ENCODE measurements at places on chromosomes 1 and 21. TPM values are rescaled to one million over a fixed set of nuclear protein-coding genes. Genes with fewer than 3 reads are reported as not detected.

The EPHB2 gene
- 7.7 TPM for total RNA-seq

The PLEKHG5 gene
- total RNA-seq, result 13.7 TPM

DNA sequence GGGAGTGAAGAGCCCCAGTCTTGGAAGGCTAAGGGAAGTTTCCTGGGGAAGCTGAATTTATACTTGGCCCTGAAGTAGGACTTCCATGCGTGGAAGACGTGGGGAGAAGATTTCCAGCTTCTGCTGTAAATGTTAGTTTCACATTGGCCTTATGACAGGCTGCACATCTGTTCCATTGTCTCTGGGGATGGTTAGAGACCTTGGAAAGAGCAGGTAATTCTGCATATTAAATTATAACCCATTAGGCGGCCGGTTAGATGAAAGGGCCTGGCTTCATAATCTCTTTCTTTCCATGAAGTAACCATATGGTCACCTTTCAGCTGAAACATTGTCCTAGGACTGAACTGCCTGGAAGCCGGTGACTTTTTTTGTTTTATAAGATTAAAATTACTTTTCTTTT is 37.5 kb downstream of the DPT start:
- no peak for DNase-seq

- no peak for DNase-seq
These were observed 84.2 kb downstream of the SPATA46 start for GRCh38 chr1:162292422-162292849.

DNA sequence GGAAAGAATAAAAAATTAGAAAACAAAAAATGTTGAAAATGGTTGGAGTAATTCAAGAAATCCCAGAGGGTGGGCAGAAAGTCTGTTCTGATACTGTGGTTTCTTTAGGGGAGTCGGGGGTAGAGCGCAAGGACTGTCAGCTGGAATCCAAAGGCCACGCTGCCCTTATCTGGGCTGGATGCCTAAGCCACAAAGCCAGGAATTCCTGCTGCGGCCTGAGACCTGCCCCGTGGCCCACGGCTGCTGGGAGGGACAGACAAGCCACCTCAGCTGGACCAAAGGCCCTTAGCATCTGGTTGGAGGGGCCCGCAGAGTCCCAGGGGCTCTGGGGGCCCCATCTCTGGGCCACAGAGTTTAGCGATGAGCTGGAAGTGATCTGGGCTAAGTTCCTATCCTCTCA is 60.2 kb downstream of the DMRTB1 start:
- peak; percentile 32 for DNase-seq

DNA sequence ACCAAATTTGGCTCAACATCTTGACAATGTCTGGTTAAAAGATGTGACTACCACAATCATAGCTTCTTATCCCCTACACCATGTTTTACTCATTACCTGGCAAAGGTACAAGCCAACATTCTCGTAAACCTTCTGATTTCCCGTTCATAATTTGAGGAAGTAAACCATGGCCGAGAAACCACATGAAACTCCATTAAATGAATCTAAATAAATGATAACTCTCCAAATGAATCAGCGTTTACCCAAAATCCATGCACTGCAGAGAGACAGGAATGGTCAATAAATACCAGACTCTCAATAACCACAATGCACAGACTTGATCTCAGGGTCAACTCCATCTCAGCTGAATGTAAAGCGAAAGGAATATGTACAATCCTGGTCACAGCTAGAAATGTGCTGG is 125.2 kb downstream of the TYW3 start:
- DNase-seq, result no peak

- no peak for DNase-seq
These were observed 105.4 kb downstream of the MAP3K21 start for GRCh38 chr1:233432916-233433315.

DNA sequence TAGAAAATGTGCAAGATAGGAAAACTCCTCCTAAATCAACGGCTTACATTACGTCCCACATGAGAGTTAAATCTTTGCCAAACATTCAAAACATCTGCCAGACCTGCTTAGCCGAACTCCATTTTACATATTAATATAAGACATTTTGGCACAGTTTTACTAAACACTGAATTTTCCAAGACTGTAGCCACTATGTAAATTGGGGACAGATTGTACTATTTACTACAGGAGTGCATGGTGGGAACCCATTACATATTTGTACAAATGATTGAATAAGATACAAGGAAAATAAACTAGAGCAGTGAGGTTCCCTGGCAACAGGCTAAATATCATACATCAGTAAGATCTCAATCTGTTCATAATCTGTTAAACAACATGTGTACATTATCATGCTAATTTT is 1234.4 kb downstream of the KCNT2 start:
- no peak for DNase-seq

The CCDC185 gene
- total RNA-seq, result 17.2 TPM

DNA sequence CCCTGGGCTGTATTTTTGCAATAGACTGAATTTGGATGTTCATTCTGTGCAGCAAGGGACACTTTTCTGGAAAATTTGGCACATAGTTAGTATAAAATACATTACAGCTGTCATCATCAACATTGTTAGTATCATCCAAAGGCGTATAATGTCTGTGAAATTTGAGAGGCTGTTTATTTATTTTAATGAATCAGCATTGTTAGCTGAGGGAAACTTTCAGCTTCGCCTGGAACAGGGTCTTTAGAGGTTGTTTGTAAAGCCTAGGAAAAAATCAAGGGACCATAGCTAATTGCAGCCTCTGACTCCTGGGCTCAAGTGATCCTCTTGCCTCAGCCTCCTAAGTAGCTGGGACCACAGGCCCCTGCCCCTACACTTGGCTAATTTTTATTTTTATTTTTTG is 106.8 kb upstream of the USP24 start:
- no peak for DNase-seq

The OTUD7B gene
- 31.5 TPM for total RNA-seq

DNA sequence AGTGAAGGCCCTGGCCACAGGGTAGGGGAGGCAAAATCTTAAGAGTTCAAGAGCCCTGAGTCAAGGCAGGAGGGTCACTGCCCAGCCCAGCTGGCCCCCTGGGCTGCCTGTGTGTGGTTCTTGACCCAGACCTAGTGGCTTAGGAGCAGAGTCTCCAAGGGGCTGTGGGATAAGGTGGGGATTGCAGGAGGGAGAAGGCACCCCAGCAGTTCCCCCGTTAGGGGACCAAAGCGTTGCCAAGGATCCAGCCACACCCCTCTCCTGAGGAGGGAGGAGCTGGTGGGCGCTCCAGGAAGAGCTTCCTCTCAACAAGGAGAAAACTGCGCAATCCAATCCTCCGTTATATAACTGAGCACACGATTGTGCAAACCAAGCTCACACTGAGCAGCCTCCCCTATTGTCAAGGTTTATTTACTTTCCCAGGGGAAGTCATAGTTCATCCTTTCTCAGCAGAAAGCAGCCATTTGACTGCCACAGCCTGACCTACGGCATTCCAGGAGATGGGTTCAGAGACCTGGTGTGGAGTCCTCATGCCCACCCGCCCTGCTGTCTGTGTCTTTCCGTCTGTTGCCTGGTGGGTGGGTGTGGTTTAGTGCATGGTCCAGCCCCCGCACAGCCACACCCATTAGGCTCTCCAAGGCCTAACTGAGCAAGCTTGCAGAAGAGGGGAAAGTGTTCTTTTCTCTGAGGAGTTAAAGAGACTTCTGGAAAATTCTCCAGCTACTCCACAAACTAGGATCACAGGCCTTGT is 3.5 kb downstream of the EPHX1 start:
- DNase-seq, result peak; percentile 81

DNA sequence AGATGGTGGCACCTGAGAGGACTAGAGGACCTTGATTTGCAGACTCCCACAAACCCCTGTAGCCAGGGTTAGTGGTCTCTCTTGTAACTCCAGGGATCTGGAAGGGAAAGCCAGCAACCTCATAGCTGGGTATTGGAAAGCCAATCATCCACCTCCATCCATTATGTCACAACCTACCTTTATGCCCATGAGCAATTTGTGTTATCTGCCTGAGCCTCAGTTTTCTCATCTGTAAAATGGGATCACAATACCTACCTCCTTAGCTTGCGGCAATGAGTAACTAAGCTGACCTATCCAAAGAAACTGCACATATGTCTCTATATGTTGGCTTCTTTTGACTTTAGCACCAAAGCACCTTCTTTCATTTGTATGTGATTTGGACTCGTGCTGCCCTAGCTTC is 14.5 kb downstream of the DLGAP3 start:
- DNase-seq, result no peak

DNA sequence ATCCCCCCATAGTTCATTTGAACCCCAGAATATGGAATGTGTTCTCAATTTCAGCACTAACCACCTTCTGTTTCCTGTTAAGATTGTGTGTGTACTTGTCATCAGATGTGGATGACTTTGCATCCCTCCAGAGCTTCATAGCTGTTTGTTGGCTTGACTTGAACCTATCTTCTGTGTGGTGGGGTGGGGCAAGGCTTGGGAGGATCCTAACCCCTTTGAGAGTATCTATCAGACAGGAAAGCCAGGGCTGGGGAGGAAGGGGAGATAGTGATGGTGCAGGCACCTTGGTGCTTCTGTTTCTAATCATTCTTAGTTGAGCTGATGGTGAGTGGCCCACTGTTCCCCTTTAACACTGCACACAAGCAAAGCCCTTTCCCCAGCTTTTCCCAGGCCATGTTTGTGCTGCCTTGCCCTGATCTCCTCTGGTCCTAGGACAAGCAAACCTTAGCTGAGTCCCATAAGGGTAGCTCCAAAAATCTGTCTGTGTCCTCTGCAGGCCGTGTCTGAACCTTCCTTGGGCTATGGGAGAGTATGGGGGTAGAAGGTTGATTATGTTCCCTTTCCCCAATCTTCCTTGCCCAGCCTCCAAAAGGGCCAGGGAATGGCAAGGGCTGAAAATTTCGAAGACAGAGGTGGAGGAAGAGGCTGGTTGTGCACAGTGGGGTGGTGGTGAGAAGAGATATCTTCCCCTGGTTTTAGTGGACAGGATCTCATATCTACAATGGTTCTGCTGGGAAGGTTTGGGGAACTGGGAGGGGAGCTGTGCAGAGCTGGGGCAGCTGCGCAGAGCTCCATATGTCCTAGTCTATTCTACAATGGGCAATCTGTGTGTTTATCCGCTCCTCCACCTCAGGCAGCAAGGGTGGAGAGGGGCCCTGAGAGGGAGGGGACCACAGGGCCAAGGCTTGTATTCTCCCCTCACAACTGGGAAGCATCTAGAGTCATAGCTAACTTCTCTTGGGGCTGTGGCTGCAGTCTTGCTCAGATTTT is 1.4 kb downstream of the NHLH1 start:
- no peak for DNase-seq

- no peak for DNase-seq
These were observed 5.4 kb downstream of the MEAF6 start for GRCh38 chr1:37509181-37509580.

The SETD4 gene
- total RNA-seq, result 62.7 TPM

- no peak for DNase-seq
These were observed 819.0 kb upstream of the ADGRL4 start for GRCh38 chr1:79825551-79825950.

DNA sequence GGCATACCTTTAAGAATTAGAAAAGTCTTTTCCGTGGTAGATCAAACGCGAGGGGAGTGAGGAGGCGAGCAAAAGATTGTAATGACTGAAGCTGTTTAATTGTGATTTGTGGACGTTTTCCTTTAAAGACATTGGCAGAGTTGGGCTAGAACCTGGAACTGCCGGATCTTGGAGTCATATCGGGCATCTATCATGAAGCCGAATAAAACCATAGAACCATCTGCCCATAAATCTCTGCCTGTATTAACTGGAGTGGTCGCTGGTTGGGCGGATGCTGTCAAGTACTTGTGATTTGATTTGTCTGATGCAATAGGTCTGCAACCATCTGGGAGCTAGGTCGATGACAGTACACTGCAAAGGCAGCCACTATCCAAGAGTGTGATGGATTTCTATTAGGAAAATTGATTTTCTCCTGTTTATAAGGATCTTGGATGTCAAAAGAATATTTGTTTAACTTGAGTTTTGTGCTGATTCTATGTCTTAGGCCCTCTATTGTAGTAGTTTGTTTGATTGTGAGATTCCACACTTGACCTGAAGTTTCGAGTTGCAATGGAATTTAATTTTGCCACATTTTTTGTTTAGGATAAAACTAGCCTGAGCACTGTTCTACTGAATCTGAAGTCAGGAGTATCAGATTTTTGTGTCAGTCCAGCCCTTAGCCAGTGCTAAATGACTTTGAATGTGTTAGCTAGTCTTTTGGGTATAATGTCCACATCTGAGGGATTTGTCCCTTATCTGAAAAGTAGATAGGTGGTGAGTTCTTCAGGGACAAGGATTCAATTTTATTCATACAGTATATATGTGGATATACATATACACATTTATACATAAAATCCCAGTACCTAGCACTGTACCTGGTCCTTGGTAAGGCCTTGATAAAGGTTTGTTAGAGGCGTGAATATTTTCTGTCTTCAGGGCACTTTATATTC is 1.2 kb downstream of the SARS1 start:
- peak; percentile 51 for DNase-seq

The RGS21 gene
- total RNA-seq, result not detected

The PGBD5 gene
- 14.3 TPM for total RNA-seq

- DNase-seq, result no peak
These were observed 3.3 kb downstream of the CNST start for GRCh38 chr1:246569248-246570238.

The USP48 gene
- total RNA-seq, result 63.0 TPM

The OR2T29 gene
- not detected for total RNA-seq

DNA sequence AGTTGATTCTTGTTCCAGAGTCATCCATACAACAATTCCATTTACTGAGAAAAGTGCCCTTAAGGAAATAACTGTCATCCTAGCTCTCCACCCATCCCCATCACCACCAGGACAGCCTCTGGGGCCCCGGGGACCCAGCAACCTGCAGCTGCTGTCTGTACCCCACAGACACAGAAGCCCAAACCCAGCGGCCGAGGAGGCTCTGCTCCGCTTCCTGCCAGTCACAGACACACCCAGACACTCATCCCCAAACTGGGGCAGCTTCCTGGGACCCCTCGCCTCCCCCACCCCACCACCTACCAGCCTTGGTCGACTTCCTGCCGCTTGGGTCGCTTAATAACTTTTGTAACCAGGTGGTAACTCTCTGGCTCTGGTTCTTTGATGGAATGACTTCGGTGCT is 121.6 kb upstream of the SLC25A33 start:
- DNase-seq, result no peak

DNA sequence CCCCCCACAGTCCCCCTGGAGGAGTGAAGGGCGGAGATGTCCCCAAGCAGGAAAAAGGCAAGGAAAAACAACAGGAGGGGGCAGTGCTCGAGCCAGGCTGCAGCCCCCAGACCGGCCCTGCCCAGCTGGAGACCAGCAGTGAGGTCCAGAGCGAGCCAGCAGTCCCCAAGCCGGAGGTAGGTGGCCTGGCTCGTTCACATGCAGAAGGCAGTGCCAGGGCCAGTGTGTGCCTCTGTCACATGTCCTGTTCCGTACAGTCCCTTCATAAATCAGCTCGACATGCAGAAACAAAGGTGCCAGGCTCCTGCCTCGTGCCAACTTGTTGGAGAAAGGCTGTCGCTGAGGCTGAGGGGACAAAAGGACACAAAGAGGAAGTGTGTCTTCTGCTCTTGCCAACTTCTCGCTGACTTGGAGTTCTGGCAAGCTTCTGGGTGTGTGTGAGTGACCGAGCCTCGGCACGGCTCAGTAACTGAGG is 24.1 kb upstream of the MPZL1 start:
- DNase-seq, result peak; percentile 38
